ENCODE measurements at places on chromosomes 2 and 18.

- DNase-seq: no peak
Observed at GRCh38 chr2:8602809-8603208, 79.0 kb upstream of the ID2 start.

DNA sequence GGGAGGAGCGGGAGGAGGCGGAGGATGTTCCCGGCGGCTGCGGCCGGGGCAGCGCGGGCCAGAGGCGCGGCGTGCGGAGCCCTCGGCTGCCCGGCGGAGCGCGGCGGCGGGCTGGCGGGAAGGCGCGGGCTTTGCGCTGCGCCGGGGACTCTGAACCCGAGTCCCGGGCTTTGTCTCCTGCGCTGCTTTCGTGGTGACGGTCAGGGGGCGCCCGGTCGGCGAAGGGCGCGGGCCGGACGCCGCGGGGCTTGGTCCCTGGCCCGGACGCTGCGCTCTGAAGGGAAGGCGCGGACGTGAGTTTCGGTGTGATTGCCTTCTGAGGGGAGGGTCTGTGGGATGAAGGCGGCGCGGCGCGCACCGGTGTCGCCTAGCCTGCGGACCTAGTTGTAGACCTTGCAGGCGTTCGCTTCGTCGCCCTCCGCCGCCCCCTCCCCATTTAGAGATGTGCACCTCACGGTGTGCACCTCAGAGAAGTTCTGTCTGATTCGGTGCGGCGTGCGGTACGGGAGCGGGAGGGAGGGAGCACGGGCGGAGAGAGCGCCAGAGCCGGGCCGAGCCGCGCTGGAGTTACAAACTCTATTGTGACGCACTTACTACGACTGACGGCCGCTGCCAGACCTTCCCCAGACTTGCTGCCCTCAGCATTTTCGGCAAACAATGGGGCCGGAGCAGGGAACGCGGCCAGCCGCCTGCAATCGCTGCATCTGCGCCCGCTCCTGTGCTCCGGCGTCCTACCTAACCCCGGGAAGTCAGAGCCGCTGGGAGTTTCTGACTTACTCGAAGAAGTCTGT lies 2.1 kb downstream of the BCL2L11 start:
- DNase-seq: no peak

DNA sequence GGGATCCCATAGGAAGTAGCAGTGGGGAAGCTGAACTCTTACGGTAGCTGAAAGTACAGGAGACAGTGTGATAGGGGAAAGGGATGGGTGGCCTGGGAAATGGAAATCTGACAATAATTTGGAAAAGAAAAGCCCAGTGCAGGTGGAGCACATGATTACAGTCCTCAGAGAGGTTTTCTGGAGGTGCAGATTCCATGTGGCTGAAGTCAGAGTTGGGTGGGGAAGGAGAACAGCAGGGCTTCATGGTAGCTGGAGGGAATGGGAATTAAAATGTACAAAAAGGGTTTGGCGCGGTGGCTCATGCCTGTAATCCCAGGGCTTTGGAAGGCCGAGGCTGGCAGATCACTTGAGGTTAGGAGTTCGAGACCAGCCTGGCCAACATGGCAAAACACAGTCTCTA lies 12.2 kb downstream of the HRH4 start:
- no peak for DNase-seq

- no peak for DNase-seq
Observed at GRCh38 chr2:20576598-20577115, 74.2 kb downstream of the HS1BP3 start.

- no peak for DNase-seq
Observed at GRCh38 chr2:70921839-70922234, 13.9 kb upstream of the ATP6V1B1 start.

DNA sequence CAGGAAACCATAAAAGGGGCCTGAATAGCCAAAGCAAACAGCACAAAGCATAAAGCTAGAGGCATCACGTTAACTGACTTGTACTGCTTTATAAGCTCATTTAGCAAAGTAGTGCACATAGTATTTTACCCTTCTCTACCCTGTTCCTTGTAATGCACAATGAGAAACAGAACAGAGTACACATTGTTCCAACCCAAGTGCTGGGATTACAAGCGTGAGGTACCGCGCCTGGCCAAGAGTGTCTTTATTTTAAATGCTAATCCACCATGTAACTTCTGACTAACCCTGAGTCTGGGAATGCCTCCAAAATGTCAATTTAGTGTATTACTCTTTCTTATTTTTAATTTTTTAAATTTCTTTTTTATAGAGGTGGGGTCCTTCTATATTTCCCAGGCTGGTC lies 46.4 kb upstream of the STON1 start:
- DNase-seq: no peak

DNA sequence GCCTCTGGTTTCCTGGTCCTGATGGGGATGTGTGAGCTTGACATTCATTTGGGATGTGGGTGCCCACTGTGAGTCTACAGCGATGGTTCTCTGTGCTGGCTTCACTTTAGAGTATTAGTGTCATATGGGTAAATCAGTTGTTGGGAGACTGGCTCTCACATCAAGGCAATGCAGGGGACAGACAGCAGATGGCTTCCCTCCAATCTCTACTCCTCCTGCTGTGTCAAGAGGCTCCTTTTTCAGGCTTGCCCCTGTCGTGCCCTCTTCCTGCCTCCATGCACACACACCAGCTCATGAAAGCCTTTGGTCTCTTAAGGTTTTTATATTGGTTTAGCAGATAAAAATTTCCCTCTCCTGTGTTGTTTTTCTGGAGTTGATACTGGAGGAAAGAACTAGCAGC lies 315.6 kb downstream of the RDH14 start:
- DNase-seq: no peak

- DNase-seq: no peak
Observed at GRCh38 chr2:205287316-205287715, 395.0 kb upstream of the NRP2 start.
